Nephron progenitor cell (in vitro differentiated cells): ENCODE measurements at places on chromosomes 6 and 20.

DNA sequence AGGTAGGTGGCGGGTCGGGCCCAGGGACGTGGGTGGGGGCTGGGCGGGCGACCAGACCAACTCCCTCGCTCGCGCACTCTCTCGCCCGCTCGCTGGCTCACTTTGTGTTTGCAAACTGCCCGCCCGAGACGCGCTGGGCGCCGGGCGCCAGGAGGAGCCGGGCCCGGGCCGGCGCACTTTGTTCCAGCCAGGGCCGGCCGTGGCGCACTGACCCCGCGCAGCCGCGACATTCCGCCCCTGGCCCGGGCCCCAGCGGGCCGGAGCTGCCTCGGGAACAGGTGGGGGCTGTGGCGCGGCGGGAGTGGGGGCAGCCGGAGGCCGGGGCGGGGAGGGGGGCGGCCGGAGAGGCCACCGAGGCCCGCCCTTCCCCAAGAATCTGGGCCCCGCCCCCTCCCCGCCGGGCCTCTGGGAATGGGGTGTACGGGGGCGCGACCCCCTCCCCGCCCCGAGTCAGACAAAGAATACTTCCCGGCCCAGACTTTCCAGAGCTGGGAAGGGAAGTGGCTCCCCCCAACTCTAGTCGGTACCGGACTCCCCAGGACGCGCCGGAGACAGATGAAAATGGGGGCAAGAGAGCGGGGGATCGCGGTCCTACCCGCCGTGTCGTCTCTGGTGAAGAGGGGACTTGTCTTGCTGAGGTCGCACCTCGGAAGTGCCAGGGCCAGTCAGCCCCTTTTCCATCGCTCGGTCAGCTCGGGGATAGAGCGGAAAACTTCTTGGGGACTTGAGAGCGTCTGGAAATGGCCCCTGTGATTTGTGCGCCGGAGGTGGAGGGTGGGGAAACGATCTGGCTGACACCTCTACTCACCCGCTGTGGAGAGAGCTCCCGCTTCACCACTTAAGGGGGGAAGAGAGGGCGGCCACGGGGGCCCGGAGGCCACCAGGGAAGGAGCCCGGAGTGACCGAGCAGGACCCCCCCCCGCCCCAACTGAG, 951 bp downstream of the FOXP4 start:
- peaks cover 26% of the 10 kb centered on the region for H3K36me3 ChIP-seq
- peak overlapping the region; percentile 72 for H3K27ac ChIP-seq
- H3K27me3 ChIP-seq: peaks cover 60% of the 10 kb centered on the region
- peak overlapping the region; percentile 98 for H3K4me3 ChIP-seq

GRCh38 chr6:74780831-74781230, 425.0 kb downstream of the COL12A1 start:
- H3K4me3 ChIP-seq: no peak overlapping the region
- no peak overlapping the region for H3K27ac ChIP-seq
- H3K36me3 ChIP-seq: no peaks in the 10 kb centered on the region
- H3K27me3 ChIP-seq: peaks cover 6% of the 10 kb centered on the region

GRCh38 chr20:7859356-7859802, 80.9 kb downstream of the HAO1 start:
- DNase-seq: peak; percentile 14
- H3K4me1 ChIP-seq: no peaks in the 10 kb centered on the region
- H3K36me3 ChIP-seq: no peaks in the 10 kb centered on the region
- no peak overlapping the region for H3K27ac ChIP-seq

DNA sequence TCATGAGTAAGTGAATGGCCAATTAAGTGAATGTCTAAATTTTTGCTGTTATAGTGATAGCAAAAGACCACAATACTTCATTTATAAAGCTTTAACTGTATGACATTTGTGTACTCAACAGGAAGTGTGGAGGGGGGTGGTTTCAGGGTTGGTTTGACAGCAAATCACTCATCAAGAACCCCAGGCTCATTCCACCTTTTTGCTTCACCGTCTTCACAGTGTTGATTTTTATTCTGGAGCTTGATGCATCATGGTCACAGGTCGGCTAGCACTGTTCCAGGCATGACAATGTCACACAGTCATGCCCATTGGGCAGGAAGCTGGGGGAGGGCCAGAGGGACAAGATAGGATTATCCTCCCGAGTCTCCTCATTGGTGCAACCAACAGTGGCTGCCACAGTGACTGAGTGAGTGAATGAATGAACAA, 75.0 kb downstream of the MDGA1 start:
- DNase-seq: no peak
- H3K27me3 ChIP-seq: peaks cover 56% of the 10 kb centered on the region
- no peak overlapping the region for H3K27ac ChIP-seq
- H3K36me3 ChIP-seq: no peaks in the 10 kb centered on the region
- H3K4me1 ChIP-seq: peaks cover 17% of the 10 kb centered on the region
- H3K4me3 ChIP-seq: no peak overlapping the region

GRCh38 chr20:50343125-50343489, 152.5 kb downstream of the CEBPB start:
- peaks cover 16% of the 10 kb centered on the region for H3K27me3 ChIP-seq
- H3K27ac ChIP-seq: no peak overlapping the region
- H3K36me3 ChIP-seq: no peaks in the 10 kb centered on the region
- peaks cover 29% of the 10 kb centered on the region for H3K4me1 ChIP-seq
- DNase-seq: no peak
- no peak overlapping the region for H3K4me3 ChIP-seq

- H3K4me3 ChIP-seq: peak overlapping the region; percentile 80
- H3K27me3 ChIP-seq: peaks cover 68% of the 10 kb centered on the region
- peaks cover 4% of the 10 kb centered on the region for H3K4me1 ChIP-seq
- no peak overlapping the region for H3K27ac ChIP-seq
- no peaks in the 10 kb centered on the region for H3K36me3 ChIP-seq
Observed at GRCh38 chr20:3092611-3093379, 8.3 kb upstream of the AVP start.

DNA sequence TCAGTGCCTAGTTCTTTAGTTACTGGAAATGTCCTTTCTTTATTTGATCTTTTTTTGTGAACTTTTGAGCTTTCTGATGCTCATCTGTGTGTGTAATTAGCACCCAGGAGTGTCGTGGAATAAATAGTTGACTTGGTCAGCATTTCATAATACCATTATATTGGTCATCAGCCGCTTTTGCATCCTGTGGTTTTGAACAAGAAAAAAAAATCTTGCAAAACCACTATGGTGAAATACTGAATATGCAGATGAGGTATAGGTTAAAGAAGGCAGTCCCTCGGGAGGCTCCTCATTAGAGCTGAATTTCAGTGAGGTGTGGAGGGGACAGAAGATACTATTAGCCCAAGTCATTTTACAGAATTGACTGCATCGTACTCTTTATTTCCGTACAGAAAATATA, 90.1 kb downstream of the FOXO3 start:
- H3K36me3 ChIP-seq: no peaks in the 10 kb centered on the region
- no peak for DNase-seq
- H3K4me1 ChIP-seq: peaks cover 89% of the 10 kb centered on the region
- no peaks in the 10 kb centered on the region for H3K27me3 ChIP-seq
- H3K4me3 ChIP-seq: no peak overlapping the region

GRCh38 chr20:13425381-13426135, 204.5 kb downstream of the ISM1 start:
- no peak overlapping the region for H3K4me3 ChIP-seq
- no peaks in the 10 kb centered on the region for H3K27me3 ChIP-seq
- H3K4me1 ChIP-seq: peaks cover 9% of the 10 kb centered on the region
- no peak for DNase-seq

DNA sequence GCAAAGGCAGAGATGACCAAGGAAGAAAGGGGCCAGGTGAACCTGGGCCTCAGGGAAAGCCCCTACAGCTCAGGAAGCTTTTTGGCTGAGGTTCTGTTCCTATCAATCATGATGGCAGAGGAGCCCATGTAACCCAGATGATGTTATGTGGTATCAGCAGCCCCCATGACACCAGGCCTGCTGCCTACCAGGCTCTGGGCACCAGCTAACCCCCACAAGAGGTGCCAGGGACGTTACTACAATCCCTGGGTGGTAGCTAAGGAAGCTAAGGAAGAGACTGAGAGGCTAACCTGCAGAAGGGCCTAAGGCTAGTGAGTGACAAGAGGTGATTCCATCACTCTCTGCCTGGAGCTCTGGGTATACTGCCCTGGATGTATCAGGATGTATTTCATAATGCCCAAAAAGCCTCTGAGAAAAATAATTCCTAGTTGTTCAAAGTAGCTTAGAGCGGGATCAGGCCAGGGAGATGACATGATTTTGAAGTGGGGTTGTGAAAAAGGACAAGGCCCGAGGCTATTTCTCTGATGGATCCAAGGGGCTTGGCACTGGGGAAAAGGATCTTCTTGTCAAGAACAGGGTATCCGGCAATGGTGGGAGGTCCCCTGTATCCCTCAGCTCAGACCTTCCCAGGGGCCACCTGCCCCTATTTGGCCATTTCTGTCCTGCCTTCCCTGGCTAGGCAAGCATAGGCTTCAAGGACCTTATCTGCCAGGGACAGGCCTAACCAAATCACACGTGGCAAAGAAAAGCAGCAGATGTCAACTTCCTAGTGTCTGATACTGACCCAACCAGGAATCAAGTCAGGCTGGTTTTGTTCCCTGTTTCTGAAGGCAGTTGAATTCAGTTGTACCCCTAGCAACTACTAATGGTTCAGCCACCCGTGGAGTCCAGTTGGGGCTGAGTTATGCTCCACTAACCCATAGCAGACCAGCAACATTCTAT, 41.3 kb downstream of the PANK2 start:
- no peak for DNase-seq
- H3K4me1 ChIP-seq: peaks cover 36% of the 10 kb centered on the region
- peaks cover 38% of the 10 kb centered on the region for H3K36me3 ChIP-seq
- H3K4me3 ChIP-seq: no peak overlapping the region

DNA sequence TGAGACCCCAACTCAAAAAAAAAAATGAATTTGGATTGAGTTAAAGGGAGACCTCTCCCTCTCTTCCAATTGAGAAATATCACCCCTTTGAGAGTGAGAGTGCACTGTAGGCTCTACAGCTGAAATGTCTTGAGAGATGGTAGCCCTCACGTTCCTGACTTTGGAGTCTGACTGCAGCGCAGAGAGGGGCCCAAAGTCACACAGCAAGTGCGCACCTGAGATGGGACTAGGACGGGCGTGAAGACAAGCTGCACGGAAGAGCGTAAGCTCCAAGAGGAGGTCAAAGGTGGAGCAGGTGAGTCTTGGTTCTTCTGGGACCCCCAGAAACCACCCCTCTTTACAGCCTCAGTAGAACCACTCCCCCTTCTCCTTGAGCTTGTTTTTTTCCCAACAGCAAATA, 643 bp downstream of the SLA2 start:
- no peak overlapping the region for H3K4me3 ChIP-seq
- H3K36me3 ChIP-seq: no peaks in the 10 kb centered on the region
- no peak for DNase-seq
- H3K27ac ChIP-seq: no peak overlapping the region

DNA sequence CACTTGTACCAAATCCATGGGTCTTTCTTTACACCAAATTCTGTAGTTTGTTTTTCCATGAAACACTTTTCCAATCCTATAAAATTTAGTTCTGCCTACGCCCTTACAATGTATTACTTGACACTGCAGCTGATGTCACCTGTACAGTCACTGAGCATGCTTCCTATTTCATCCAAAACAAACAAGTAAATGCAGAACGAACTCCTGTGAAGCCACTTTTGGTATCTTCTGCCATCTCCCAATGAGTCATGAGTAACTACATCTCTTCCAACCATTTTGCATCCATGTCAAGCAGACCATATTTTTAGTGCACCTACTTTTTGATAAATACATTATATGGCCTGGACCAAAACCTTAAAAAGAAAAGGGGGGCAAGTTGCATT, 42.4 kb downstream of the HDDC2 start:
- H3K36me3 ChIP-seq: no peaks in the 10 kb centered on the region
- no peaks in the 10 kb centered on the region for H3K27me3 ChIP-seq
- no peak overlapping the region for H3K4me3 ChIP-seq
- no peaks in the 10 kb centered on the region for H3K4me1 ChIP-seq
- no peak overlapping the region for H3K27ac ChIP-seq

DNA sequence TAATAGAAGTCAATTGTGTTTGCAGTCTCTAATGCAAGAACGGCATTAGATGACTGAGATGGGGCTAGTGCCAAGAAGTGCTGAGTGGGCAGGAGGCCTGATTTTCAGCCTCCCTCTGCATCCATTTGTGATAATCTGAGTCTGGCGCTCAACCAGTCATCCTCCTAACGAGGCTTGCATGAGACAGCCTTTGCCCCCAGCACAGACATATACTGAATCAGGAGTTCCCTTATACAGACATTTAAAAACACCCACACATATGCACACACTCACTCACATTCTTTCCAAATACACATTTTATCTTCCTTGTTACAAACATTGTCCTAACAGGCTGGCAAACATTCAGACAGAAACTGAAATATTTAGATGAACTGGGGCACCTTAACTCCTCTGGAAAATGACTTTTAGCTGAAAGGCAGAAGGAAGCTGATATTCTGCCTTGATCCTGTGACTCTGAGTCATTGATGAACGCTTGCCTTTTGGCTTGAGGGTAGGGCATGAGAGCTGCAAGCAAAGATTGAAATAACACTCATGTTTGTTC, 562.3 kb downstream of the DHX35 start:
- no peak for DNase-seq
- no peaks in the 10 kb centered on the region for H3K36me3 ChIP-seq
- peaks cover 4% of the 10 kb centered on the region for H3K27me3 ChIP-seq
- no peak overlapping the region for H3K27ac ChIP-seq

- H3K36me3 ChIP-seq: peaks cover 26% of the 10 kb centered on the region
- H3K27ac ChIP-seq: peak overlapping the region; percentile 98
- H3K4me1 ChIP-seq: peaks cover 85% of the 10 kb centered on the region
Observed at GRCh38 chr6:28982476-28983266, 22.4 kb downstream of the ZNF311 start.

GRCh38 chr20:63333241-63333836, 27.8 kb downstream of the CHRNA4 start:
- no peak overlapping the region for H3K27ac ChIP-seq
- peaks cover 6% of the 10 kb centered on the region for H3K36me3 ChIP-seq

- peaks cover 17% of the 10 kb centered on the region for H3K27me3 ChIP-seq
- peaks cover 51% of the 10 kb centered on the region for H3K4me1 ChIP-seq
- no peak overlapping the region for H3K4me3 ChIP-seq
- H3K36me3 ChIP-seq: peaks cover 48% of the 10 kb centered on the region
Observed at GRCh38 chr20:52083627-52084232, 107.8 kb downstream of the ZFP64 start.

- peaks cover 15% of the 10 kb centered on the region for H3K4me1 ChIP-seq
- H3K27ac ChIP-seq: no peak overlapping the region
- H3K36me3 ChIP-seq: no peaks in the 10 kb centered on the region
- no peak overlapping the region for H3K4me3 ChIP-seq
Observed at GRCh38 chr6:136503303-136504029, 46.8 kb downstream of the MAP7 start.

DNA sequence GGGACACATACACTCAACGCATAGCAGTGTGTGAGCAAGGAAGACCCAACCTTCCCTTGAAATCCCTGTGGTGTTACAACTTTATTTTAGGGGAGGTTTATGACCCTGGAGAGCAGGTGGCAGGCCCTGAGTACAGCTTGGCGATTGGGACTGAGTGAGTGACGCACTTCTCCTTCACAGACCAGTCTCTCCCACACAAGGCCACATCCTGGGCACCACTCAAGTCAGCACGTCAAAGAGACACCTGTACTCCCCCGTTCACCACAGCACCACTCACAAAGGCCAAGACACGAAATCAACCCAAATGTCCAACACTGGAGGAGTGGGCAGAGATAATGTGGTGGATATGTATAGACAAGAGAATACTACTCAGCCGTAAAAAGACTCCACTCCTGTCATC, 57.0 kb upstream of the FRMD1 start:
- H3K27me3 ChIP-seq: peaks cover 38% of the 10 kb centered on the region
- no peak overlapping the region for H3K27ac ChIP-seq
- no peak overlapping the region for H3K4me3 ChIP-seq
- peaks cover 47% of the 10 kb centered on the region for H3K4me1 ChIP-seq
- no peaks in the 10 kb centered on the region for H3K36me3 ChIP-seq
